M059J (cell line): ENCODE measurements at places on chromosomes 11 and 22.

DNA sequence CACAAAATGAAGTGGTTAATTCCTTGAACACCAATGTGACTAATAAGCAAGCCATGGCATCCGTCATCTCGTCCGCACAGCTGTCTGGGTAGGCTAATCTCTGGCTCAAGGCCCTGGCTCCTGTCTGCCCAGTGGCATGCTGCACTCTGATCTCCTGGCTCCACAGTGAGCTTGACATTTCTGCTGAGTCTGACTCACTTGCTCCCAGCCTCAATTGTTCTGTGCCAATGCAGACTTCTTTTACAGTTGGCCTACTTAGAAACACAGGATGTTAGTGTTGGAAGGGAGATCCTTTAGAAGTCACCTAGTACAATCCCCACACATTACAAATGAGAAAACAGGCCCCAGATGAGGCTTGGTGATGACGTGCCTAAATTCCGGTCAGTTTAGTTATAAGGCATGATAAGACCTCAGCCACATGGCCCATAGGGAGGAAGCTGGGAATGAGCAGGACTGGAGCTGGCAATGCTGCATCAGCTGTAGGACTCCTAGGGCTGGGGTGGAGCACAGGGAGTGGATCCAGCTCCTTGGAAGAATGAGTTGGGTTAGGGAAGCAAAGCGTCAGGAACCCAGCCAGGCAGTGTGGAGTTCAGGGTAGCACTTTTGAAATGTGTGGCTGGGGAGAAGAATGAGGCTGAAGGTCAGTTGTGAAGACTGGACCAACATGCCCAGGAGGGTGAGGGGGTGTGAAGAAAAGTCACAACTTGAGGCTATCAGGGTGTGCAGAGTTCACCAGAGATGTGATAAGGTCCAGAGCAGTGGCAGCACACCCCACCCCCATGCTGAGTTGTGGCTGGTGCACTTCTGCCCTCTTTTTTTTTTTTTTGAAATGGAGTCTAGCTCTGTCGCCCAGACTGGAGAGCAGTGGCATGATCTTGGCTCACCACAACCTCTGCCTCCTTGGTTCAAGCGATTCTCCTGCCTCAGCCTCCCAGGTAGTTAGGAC is 70.2 kb upstream of the EED start:
- DNase-seq: peak; percentile 100

DNA sequence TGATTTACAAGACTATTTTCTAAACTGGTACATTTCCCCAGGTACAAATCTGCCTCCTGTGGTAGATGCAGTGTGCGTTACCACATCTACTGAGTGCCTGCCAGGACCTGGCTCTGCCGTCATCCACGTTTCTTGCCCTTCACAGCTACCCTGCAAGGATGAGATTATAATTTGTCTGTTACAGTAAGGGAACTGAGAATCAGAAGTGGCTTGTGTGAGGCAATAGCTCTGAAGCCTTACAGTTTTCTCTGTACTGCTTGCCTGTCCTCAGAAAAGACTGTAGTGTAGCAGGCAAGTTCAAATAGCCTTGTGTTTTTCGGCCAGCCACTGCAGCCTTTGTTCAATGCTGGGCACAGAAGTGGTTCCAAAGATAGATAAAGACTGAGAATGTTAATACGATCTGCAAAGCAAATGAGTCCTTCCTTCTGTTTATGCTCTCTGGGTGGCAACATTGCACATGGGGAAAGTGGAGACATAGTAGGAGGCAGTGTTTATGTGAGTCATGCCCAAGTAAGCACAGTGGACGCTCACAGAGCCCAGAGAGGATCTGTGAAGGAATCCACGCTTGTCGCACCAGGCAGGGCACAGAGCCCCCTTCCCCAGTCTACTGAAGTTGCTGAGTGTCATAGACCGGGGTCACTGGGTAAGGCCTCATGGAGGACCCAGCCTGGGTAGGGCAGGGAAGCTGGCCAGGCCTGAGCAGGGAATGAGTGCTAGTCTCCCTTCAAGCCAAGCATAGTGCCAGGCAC is 49.1 kb downstream of the MICAL2 start:
- peak; percentile 97 for DNase-seq

GRCh38 chr11:74019104-74019738 is 10.3 kb upstream of the UCP3 start:
- no peak for DNase-seq

DNA sequence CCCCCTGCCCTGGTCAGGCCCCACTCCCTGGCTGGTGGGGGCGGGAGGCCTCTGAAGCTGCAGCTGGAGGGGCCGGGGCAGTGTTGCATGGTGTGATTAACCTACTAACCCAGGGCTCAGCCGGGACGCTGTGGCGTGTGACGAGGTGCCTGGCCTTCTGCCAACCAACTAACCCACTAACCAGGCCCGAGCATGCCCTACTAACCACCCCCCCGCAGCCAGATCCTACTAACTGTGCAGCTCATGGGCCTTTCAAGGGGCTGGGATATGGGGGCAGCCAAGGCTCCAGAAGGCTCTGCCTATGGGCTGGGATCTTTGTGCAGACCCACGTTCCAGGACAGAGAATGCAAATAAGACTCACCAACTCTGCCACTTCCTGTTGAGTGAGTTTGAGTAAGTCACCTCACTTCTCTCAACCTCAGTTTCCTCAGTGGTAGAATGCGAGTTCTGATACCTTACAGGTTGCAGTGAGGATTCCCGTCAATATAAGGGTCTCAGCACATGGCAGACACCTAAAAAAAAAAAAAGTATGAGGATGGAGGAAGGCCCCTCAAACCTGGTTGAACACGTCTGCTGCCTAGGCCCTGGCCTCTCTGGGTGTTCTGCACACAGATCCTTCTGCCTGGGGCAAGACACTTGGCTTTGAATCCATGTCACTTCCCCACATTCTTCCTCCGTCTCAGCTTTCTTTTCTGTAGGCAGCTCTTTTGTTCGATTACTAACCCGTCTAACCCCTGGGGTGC is 14.1 kb downstream of the MIAT start:
- DNase-seq: no peak

- DNase-seq: no peak
These were observed 344.7 kb downstream of the BUD13 start for GRCh38 chr11:116427903-116428637.
